Mesothelial cell of epicardium (in vitro differentiated cells): ENCODE measurements at places on chromosomes 6 and 20.

DNA sequence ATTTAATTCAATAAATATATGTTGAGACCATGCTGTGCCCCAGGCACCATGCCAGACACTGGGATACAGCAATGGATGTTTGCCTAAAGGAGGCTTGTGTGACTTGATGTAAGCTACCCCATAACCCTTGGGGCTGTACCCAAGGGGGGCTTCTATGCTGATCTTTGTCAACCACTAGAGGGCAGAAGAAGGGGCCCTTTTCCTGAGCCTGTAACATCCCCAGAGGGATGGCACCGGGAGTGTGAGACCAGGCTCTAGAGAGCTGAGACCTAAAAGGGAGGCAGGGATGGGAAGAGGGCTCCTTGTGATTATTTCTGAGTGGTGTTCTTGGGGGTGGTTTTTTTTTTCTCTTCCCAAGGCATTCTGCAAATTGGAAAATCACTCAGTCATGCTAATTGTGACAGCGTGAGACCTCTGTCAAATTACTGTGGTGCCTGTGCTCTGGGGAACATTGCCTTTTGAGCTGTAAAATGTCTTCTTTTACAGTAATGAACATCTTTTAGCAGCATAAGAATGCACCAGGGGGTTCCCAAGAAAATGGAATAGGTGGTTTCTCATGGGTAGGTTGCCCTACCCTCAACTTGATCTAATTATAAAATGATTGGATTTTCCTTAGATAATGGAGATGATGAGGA is 138.7 kb upstream of the SLC24A3 start:
- H3K36me3 ChIP-seq, result no peaks in the 10 kb centered on the region
- H3K4me1 ChIP-seq, result peaks cover 3% of the 10 kb centered on the region
- peaks cover 36% of the 10 kb centered on the region for H3K27me3 ChIP-seq
- H3K4me3 ChIP-seq, result no peak overlapping the region
- DNase-seq, result no peak

DNA sequence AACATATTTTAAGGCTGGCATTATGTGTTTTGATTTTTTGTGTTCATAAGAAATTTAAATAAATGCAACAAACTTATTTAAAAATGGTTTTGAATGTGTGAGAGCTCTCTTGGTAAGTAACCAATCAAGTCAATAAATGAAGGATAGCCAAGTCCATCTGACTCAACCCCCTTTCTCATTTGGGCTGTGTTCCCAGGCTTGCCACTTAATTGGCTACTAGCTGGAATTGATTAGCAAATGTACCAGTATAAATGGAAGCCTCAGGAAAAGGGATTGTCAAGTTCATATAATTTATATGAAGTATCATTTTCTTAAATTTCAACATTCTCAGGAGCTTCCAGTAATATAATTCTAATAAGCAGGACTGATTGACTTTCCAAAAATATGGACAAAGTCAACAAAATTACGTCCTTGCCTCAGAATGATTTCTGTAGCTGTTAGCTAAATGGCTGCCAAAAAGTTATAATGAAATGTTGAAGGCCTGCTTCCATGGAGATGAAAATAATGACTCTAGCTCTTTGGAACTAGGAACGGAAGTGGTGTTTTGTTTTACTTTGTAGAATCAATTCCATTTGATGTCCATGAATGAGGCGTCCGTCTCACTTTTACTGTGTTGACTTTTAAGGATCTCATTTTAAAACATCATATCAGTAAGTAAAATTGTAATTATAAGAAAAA is 614.9 kb downstream of the CDH26 start:
- no peak overlapping the region for H3K4me3 ChIP-seq
- DNase-seq, result no peak
- H3K36me3 ChIP-seq, result no peaks in the 10 kb centered on the region
- H3K4me1 ChIP-seq, result no peaks in the 10 kb centered on the region
- H3K27me3 ChIP-seq, result no peaks in the 10 kb centered on the region
- H3K27ac ChIP-seq, result no peak overlapping the region

DNA sequence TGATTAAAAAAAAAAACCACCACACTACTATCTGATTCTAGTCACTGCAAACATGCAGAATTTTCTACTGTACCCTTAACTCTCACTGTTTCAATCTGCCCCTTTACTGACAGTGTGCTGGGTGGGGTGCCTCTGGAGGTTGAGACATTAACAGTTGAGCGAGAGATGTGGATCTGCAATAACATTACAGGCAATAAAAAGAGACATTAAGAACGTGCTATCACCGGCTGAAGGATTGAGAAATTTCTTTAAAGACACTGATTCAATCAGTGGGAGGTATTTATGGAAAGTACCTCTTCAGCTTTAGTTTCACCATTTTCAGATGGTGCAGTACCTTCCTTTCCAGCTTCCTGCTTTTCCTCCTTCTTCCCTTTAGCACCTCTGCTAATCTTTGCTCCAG is 32.5 kb downstream of the HMGN3 start:
- peak overlapping the region; percentile 9 for H3K27ac ChIP-seq
- no peaks in the 10 kb centered on the region for H3K27me3 ChIP-seq
- DNase-seq, result no peak
- no peaks in the 10 kb centered on the region for H3K4me1 ChIP-seq

DNA sequence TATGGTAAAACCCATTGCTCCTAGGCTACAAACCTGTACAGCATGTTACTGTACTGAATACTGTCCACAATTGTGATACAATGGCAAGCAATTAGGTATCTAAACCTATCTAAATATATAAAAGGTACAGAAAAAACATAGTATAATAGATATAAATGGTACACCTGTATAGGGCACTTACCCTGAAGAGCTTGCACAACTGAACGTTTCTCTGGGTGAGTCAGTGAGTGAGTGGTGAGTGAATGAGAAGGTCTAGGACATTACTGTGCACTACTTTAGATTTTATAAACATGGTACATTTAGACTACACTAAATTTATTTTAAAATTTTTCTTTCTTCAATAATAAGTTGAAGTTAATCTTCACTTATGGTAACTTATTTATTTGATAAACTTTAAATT is 119.9 kb upstream of the CEP85L start:
- H3K4me1 ChIP-seq, result peaks cover 50% of the 10 kb centered on the region
- H3K36me3 ChIP-seq, result no peaks in the 10 kb centered on the region
- H3K4me3 ChIP-seq, result no peak overlapping the region
- no peak for DNase-seq

DNA sequence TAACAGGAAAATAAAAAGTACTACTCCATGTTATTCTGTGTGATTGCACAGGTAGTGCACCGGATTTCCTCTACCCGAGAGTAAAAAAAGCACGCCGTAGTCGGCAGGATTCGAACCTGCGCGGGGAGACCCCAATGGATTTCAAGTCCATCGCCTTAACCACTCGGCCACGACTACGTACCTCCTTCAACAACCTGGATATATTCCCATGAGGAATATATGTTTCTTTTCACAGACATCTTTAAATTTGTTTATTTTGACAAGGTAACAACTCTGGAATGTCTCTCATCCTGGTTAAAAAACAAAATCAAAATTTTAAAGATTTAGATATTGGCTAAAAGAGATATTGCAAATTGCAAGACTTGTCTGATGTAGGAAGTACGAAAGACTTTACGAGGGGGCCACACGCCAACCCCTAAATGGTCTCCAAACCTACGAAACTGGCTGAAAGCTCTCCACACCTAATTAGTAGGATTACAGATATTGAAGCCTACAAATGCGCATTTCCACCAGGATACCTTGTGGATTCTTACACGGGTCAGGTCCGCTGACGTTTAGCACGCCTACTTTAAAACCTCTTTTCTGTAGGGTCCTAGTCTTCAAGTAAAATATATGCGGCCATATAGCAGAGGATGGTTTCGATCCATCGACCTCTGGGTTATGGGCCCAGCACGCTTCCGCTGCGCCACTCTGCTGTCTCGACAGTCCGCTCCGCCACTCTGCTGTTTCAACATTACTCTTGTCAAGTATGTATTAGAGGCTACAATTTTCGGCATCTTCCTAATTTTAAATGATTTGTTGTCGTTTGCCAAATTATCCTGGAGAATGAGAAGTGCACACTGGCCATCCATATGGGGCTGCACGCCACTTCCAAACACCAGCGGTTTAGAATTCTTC is 52.2 kb upstream of the BTN3A2 start:
- H3K4me1 ChIP-seq, result peaks cover 16% of the 10 kb centered on the region
- no peaks in the 10 kb centered on the region for H3K36me3 ChIP-seq
- H3K4me3 ChIP-seq, result peak overlapping the region; percentile 74
- peak overlapping the region; percentile 72 for H3K27ac ChIP-seq

DNA sequence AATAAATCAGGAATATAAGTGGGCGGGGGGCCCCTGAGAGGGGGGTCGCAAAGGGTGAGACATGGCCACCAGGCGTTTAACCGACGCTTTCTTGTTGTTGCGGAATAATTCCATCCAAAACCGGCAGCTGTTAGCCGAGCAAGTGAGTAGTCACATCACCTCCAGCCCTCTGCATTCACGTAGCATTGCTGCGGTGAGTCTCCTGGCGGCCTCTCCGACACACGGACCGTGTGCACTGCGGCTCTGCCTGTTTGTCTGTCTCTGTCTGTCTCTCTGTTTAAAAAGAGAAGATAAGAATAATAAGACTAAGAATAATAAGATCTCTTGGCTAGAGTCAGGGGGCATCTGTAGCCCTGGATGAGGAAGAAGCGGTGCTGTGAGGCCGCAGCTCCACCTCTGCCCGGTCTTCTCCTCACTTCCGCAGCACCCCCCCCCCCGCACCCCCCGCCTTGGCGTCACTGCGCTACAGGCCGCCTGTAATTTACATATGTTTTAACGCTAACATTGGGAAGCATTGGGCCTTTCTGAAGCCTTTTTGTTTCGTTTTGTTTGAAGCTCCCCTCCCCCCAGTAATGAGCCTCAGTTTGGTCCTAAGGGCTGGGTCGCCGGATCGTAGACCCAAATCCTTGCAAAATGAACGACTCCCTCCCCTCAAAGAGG is 993 bp downstream of the STX16 start:
- H3K4me1 ChIP-seq, result peaks cover 39% of the 10 kb centered on the region
- H3K27ac ChIP-seq, result peak overlapping the region; percentile 96
- H3K4me3 ChIP-seq, result peak overlapping the region; percentile 92
- no peak for DNase-seq
- H3K27me3 ChIP-seq, result no peaks in the 10 kb centered on the region
- H3K36me3 ChIP-seq, result no peaks in the 10 kb centered on the region

DNA sequence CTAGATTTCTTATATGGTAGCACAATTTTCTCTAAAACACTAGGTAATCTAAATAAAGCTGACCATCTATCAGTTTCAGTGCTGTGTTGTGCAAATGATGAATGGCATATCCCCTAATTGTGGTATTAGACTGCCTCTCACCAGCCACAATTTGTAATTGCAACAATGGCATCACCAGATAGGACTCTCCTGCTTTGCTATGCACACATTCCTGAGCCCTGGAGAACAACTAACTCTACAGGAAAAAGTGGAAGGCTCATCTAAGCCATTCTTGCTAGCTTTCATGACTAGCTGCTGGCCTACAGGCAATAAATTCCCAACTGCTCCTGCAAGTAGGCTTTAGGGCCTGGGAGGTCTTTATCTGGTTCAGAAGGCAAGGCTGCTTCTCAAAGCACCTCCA is 974.1 kb downstream of the EYS start:
- H3K36me3 ChIP-seq, result no peaks in the 10 kb centered on the region
- H3K27me3 ChIP-seq, result no peaks in the 10 kb centered on the region
- no peak overlapping the region for H3K27ac ChIP-seq
- H3K4me1 ChIP-seq, result no peaks in the 10 kb centered on the region

GRCh38 chr6:149320796-149321195 is 3.3 kb downstream of the TAB2 start:
- peaks cover 52% of the 10 kb centered on the region for H3K4me1 ChIP-seq
- DNase-seq, result no peak
- no peaks in the 10 kb centered on the region for H3K36me3 ChIP-seq

DNA sequence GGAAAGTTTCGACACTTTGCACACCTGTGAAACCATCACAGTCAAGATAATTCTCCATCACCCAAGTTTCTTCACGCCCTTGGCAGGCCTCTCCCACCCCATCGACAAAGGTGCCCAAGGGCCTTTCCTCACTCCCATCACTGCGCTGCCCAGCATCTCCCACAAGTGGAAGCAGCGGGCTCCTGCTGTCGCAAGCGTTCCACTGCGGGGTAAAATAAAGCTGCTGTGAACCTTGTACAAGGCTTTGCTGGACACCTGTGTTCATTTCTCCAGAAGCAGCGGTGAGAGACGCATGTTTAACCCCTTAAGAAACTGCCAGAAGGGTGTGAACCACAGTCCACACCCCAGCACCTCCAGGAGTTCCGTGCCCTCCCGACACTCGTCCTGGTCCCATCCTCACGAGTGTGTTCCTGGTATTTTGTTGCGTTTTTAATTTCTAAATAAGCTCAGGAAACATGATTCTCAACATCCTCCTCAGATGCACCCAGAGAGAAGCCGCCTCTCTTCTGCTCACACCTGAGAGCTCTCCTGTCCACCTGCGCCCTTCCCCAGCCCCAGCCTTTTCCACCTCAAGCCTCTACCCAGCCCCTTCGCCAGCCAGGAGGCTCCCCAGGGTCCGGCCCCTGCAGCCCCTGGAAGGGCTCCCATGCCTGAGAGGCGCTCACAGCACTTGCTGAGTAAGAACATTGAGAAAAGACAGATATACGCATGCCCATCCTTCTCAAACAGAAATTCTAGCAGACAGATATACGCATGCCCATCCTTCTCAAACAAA is 97.5 kb downstream of the TAF4 start:
- no peak for DNase-seq
- H3K36me3 ChIP-seq, result peaks cover 19% of the 10 kb centered on the region
- H3K27ac ChIP-seq, result no peak overlapping the region

GRCh38 chr20:10812759-10813327 is 139.0 kb upstream of the JAG1 start:
- H3K27me3 ChIP-seq, result peaks cover 33% of the 10 kb centered on the region

DNA sequence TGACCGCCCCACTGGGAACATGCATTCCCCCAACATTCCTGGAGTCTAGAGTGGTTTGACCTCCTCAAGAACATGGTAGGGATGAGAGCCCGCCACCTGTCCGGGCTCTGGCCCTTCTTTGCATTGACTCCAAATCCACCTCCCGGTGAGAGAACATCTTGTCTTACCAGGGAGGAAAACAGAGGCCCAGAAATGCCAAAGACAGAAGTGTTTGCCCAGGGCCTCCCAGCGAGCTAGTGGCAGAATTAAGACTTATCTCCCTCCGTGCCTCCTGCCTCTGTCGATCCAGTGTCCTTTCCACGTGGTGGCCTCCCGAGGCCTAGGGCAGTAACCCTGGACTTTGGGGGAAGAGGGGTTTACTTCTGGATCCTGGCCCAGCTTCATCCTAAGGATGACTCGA is 134.8 kb downstream of the JPH2 start:
- peaks cover 11% of the 10 kb centered on the region for H3K27me3 ChIP-seq
- no peaks in the 10 kb centered on the region for H3K36me3 ChIP-seq
- no peaks in the 10 kb centered on the region for H3K4me1 ChIP-seq

GRCh38 chr20:53493311-53493857 is 100.3 kb downstream of the ZNF217 start:
- no peak overlapping the region for H3K4me3 ChIP-seq
- no peak for DNase-seq
- H3K36me3 ChIP-seq, result peaks cover 15% of the 10 kb centered on the region
- H3K4me1 ChIP-seq, result peaks cover 46% of the 10 kb centered on the region
